ENCODE measurements at places on chromosomes 2 and 18.

DNA sequence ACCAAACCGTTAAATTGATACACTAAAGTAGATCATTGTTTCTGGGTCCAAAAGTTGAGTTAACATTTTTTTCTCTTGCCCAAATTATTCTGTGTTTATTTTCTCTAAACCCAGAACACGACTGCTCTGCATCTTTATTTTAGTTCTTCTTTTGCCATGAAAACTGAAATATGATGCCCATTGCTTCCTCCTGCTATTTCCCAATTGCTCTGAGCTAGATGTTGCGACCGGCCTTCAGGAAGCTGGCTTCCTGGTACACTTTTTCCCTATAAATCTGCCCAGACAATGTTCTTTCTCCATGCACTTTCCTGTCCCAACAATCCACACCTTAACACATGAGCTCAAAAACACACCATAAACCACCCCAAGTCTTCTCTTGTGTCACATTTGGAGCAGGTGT lies 501.4 kb downstream of the FBXO15 start:
- no peak for DNase-seq

DNA sequence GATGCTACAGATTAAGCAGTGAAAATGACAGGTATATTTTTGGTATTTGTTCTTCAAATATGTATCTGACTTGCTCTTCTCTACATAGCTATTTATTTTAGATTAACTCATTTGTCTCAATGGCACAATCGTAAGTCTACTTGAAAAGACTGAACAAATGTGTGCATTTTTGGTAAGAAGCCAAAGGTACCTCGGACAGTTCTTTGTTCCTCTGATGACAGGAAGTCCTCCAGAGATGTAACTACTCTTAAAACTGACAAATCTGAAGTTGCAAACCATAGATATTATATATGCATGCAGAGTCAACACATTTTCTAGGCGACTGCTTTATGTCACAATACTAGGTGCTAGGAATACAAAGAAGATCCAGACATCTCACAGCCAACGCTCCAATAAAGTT lies 36.7 kb downstream of the NDUFAF7 start:
- no peak for DNase-seq

DNA sequence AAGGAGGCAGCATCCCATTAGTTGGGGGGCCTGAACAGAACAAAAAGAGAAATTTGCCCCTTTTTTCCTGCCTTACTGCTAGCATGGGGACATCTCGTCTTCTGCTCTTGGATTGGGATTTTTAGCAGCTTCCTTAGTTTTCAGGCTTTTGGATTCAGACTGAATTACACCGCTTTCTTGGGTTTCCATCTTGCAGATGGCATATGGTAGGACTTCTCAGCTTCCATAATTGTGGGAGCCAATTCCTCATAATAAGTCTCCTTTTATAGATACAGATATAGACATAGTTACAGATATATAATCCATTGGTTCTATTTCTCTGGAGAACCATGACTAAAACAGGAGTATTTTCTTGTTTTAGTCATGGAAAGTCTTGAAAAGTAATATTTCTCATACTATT lies 5.2 kb upstream of the RAPGEF4 start:
- DNase-seq = no peak

DNA sequence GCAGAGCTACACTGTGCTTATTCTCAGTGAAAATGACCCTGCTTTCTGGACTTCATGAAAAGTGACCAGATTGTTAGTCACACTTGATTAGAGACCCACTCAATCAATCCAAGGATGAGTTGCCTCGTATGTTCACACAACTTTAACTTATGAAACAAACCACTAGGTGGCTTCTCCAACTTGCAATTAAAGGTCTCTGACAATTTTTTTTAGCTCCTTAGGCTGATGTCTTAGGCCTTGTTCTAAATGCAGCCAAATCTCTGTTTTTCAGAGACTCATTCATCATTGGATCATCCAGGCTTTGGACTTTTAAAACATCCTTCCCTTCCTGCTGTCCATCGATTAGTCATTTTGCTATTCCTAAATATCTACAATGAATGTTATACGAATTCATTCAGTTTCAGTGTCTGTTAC lies 63.4 kb downstream of the MREG start:
- DNase-seq = no peak

DNA sequence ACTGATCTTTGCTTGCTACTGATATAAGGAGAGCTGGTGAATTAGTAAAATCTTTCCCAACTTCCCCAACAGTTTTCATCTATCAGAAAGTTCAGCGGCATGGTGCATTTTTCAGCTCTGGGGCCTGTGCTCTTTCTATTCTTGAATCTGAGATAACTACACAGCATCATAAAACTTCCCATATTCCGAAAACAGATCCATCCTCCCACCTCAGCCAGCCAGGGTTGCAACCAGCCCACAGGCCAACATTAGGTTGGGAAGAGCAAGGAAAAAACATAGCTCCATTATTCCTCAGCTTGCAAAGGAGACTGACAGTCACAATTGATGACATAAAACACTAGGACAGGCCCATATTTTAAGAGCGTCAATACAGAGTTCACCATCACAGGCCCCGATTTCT lies 297.2 kb downstream of the SETBP1 start:
- no peak for DNase-seq

All from CD4-positive, alpha-beta T cell treated with Interleukin-6 for 4 hours (primary cell).